Glomerular endothelial cell (primary cell): ENCODE measurements at places on chromosomes 16 and 17.

- no peak for DNase-seq
Measured at GRCh38 chr17:68710035-68710780, 109.0 kb upstream of the FAM20A start.

GRCh38 chr17:73470316-73470826 is 158.6 kb upstream of the CDC42EP4 start:
- DNase-seq = no peak

GRCh38 chr17:17087424-17088015 is 45.3 kb downstream of the MPRIP start:
- DNase-seq = no peak

DNA sequence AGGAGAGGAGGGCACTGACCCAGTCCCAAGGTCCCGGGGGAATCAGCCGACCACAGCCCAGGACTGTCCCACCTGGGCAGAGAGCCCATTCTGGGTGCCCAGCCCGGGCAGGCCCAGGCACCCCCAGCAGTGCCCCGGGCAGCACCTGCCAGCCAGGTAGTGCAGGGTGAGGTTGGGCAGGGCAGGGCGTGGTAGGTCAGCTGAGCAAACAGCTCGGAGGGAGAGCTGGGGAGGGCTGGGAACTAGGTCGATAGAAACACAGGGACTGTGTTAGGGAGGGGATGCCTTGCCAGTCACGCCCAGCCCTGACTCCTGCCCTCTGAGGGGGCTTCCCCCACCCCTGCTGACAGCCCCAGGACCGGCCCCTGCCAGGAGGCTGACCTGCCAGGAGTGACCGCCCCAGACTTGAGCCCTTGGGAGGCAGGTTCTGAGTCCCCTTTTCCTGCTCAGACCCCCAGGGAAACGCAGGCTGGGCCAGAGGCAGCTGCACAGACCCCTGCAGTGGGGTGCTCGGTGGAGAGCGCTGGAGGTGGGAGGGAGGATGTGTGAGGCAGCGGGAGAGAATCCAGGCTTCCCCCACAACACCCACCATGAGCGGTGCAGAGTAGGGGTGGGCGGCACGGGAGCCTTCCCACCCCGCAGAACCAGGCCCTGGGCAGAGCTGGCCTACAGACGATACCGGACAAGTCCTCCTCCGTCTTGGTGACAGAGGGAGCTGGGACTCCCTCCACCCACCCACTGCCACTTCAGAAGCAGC is 4.7 kb downstream of the HS3ST6 start:
- DNase-seq = no peak

GRCh38 chr17:30290696-30291542 is 825 bp downstream of the BLMH start:
- no peak for DNase-seq

GRCh38 chr17:27504188-27504995 is 48.1 kb downstream of the KSR1 start:
- no peak for DNase-seq

DNA sequence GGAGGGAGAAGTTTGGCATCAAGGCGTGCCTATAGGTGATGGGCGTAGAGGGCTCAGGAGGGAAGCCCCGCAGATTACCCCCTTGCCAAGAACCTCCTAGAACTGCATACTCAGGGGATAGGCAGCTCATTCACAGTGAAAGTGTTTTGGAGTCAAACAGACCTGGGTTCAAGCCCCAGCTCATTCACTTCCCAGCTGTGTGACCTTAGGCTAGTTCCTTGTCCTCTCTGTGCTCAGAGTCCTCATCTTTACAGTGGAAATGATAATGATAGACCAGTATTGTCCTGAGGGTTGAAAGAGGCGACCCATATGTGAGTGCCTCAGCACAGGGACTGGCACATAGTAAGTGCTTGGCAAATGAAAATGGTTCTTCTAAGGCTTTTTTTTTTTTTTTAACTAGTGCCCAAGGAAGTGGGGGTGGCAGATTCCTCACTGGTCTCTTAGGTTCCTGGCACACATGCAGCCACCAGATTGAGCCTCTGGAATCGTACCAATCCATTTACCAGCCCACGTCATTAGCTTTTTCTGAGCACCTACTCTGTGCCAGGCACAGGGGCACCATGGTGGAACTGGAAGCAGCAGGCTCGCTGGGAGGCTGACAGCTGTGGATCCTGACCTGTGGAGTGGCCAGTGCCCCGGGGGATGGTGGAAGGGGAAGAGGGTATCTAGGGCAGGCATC is 75.8 kb downstream of the SREBF1 start:
- no peak for DNase-seq

DNA sequence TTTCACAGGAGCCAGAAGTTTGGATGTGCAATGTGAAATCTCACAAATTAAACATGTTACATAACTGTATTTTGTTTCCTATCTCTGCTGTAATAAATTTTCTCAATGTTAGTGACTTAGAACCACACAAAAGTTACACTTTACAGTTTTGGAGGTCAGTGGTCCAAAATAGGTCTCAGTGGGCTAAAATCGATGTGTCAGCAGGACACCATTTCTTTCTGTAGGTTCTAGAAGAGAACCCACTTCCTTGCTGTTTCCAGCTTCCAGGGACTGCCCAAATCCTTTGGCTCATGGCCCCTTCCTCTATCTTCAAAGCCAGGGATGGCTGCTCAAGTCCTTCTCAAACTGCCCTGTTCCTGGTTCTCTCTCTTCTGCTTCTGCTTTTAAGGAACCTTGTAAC is 252.7 kb downstream of the WWOX start:
- DNase-seq = no peak

- DNase-seq = no peak
Measured at GRCh38 chr16:74321356-74321755, 24.7 kb downstream of the PSMD7 start.

- no peak for DNase-seq
Measured at GRCh38 chr16:1731603-1732002, 25.6 kb downstream of the MAPK8IP3 start.

DNA sequence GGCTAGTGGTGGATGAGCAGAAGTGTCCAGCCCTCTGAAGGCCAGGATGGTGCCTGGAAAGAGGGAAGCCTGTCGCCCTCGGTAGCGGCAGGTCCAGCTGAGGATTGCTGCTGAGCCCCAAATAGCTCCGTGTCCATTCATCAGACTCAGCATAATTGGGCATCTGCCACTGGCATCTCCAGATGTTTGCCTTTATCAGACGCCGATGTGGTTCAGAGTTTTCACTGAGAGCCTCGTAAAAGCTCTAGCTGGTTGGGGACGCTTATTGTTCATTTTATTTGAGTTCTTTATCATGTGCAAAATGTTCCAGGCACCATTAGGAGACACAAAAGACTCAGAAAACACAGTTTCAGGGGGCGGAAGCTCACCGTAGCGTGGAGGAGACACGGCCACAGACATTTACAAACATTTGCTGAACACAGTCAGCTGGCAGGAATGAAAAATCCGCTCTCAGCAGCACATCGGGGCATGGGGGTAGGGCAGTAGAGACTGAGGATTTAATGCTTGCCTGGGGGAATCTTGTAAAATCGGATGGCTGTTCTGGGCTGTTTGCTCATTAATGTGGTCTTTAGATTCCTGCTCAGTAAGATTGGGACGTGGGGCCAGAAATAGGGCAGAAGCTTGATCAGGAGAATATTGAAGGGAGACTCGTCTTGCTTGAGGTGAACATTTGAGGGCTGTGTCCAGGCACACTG is 41.7 kb downstream of the SMPD3 start:
- DNase-seq = no peak

DNA sequence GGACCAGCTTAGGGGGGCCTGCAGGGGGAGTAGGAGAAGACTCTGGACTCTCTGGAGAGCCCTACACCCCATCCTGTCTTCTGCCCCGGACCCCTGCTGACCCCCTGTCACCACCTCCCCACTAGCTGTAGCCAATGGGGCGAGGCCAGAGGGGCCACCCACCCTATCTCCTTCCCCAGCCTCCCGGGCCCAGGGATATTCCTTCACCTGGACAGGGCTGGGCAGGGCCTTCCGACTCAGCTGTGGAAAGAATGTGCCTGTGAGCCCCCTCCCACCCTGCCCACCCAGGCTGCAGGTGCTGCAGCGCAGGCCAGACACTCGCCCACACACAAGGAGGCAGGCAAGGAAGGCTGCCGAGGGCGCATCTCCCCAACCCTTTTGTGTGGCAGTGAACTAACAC is 23.0 kb downstream of the TSPOAP1 start:
- no peak for DNase-seq

GRCh38 chr17:35825206-35825605 is 15.9 kb downstream of the TAF15 start:
- no peak for DNase-seq

GRCh38 chr17:43224146-43224705 is 4.2 kb downstream of the CCDC200 start:
- no peak for DNase-seq

DNA sequence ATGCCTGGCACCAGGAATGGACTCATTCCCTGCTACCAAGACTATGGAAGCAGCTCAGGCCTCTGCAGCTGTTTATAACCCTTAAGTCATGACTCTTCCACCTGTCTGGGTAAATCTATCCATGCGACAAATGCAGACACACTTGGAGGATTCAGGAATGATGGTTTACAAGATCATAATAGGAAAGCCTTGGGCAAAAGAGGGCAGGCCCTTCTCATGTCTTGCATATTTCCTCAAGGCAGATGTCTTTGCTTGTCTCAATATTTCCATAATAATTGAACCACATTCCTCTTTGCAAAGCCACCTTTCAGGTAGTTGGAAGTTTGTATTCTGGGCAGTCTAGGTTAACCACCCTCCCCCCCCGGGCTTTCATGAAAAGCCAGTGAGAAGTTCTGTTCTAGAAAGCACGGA is 884 bp upstream of the JPT1 start:
- no peak for DNase-seq

GRCh38 chr17:16989230-16989952 is 17.5 kb upstream of the TNFRSF13B start:
- DNase-seq = no peak

- DNase-seq = no peak
Measured at GRCh38 chr16:85179344-85180046, 67.2 kb upstream of the CIBAR2 start.

- no peak for DNase-seq
Measured at GRCh38 chr16:50568187-50568815, 20.1 kb downstream of the NKD1 start.

DNA sequence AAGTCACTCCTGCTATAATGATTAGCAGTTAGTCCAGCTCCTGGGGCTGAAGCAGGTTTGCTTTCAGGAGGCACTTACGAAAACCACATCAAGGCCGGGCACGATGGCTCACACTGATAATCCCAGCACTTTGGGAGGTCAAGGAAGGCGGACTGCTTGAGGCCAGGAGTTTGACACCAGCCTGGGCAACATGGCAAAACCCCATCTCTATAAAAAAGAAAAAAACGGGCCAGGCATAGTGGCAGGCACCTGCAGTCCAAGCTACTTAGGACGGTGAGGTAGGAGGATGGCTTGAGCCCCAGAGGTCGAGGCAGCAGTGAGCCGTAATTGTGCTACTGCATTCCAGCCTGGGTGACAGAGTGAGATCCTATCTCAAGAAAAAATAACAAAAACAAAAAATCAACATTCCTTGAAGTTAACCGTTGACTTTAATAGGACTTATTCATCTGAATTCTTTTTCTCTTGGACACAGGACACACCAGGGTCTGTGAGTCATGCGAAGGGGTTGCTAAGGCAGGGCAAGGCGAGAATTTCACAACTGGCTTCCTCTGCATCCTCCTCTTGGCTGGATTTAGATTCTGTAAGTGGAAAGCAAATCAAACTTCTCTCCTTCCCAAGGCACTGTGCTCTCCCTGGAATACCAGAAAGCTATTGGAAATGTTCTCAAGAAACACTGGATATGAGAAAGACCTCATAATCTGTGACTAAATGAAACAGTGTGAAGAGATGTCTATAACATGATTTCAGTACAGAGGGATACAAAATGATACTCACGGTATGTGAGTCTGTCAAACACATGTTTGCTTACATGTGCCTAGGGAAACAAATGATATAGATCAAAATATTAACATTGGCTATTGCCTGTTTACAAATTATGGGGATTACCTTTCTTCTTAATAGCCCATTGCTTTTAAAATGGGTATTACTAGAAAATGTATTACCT is 99.5 kb downstream of the SYCE1L start:
- peak; percentile 96 for DNase-seq

GRCh38 chr16:5709889-5710288 is 612.3 kb upstream of the EEF2KMT start:
- no peak for DNase-seq

DNA sequence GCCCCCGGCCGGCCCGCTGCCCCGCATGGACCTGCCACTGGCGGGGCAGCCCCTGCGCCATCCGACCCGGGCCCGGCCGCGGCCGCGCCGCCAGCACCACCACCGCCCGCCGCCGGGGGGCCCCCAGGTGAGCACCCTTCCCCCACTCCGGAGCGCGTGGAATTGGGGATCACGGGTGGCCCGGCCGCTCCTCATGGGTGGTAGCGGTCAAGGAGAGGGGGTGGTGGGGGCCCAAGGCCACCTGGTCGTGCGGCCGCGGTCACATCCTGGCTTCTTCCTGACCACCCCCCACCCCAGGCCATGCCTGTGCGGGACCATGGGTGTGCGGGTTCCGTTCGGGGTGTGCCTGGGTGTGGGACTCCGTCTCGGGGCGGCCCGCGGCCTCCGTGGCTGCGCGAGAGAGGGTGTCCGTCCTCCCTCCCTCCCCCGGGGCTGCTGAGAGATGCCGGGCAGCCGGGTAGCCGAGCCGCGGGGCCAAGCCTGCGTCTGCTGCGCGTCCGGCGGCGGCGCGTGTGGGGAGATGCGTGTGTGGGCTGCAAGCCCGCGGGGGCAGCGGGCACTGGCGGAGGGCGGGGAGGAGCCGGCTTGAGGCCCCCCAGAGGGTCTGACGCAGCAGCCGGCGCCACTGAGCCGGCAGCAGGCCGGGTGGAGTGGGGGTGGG is 6.8 kb downstream of the ACD start:
- no peak for DNase-seq

- no peak for DNase-seq
Measured at GRCh38 chr16:31451681-31452351, 7.5 kb upstream of the ARMC5 start.

DNA sequence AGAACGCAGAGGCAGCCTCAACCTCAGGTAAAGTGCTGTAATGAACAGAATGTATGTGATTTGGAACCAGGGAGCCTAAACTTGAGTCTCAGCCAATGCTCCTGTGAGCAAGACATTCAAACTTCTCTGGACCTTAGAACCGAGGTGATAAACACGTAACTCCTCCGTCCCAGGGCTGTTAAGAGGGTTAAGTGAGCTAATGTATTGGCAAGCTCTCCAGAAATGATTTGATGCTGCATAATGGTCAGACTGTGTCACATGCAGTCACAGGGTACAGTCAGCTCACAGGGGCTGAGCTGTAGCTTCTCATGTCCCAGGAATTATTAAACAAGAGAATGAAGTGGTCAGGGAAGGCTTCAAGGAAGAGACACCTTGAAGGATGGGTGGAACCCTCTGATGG is 10.0 kb upstream of the SLC4A1 start:
- no peak for DNase-seq

GRCh38 chr17:62975206-62975605 is 9.2 kb downstream of the TANC2 start:
- DNase-seq = no peak
